ENCODE measurements at places on chromosomes 2 and 18.

- no peak for DNase-seq
Measured at GRCh38 chr2:149625671-149626070, 38.1 kb upstream of the MMADHC start.

GRCh38 chr2:9217838-9218770 is 11.5 kb downstream of the ASAP2 start:
- no peak for DNase-seq

DNA sequence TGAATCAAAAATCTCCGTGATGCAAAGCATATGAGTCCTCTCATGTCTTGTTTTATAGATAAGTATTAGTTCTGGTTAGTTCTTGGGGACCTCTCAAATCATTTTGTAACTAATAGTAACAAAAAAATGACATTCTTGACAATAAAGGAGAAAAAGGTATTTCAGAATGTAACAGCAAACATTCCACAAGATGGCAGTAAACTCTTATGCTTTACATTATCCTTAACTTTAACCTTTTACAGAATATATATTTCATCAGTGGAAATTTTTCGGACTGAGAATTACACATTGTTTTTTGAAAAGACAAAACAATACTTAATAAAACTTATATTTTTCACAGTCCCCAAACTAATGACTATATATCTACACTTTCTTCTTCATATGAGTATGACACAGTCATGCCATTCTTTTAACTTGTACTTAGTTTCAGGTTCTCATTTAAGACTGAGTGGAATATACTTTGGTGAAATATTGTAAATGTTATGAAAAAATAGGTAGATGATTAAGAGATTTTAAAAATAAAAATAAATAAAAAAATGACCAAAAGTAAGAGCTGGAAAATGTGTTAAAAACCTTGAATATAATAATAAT is 142.9 kb upstream of the NXPH2 start:
- no peak for DNase-seq

GRCh38 chr2:169286624-169287231 is 75.6 kb downstream of the LRP2 start:
- DNase-seq: no peak

DNA sequence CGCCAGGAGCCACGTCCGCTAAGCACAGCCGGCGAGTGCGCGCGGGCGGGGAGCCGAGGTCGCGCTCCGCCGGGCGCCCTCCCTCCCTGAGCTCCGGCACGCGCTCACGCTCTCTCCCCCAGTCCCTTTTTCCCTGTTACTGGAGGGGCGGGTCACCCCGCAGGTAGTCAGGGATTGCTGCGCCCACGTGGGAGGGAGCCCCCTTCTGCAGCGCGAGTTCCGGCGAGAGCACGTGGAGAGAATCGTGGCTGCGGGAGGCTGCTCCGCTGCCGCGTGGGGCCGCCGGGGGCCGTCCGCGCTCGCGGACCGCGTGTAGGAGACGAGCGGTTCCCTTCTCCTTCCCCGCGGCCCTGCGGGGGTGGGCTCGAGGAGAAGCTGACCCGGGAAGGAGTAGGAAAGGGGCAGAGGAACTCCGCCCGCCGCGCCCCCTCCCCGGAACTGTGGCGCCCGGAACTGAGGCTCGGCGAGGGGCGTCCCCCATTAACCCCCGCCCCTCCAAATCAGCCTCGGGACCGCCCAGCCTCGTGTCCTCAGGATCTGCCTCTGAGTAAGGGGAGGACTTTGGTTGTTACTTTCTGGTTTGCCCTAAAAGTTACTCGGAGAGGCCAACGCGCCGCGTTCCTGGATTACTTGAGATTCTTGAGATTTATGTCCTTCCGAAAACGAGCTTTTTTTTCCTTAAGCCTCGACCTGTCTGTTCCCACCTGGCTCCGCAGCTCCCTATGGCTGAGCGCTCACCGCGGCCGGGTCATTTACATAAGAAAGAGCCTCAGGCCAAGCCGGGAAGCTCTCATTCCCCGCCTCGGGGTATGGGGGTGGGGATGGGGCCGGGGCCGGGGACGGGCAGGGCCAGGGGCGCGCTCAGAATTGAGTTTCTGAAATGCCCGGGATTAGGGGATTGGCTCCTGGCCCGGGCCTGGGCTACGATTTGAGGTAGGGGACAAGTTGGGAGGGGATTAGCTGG is 1.1 kb downstream of the HK2 start:
- no peak for DNase-seq

DNA sequence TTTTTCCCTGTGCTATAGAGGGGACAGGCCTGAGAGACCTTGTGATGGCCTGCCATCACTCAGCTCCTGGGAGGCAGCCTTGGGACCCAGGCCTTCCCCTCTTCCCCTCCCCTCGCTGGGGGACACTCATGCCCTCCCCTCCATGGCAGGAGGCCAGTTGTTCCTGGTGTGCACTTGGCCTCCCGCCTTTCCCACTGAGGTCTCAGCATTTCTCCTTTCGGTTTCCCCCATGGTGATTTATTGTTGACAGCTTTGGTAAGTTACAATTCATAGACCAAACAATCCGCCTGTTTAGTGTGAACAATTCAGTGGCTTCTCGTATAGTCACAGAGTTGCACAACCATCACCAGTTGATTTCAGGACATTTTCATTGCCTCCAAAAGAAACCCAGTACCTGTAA is 10.2 kb upstream of the CNDP1 start:
- no peak for DNase-seq

DNA sequence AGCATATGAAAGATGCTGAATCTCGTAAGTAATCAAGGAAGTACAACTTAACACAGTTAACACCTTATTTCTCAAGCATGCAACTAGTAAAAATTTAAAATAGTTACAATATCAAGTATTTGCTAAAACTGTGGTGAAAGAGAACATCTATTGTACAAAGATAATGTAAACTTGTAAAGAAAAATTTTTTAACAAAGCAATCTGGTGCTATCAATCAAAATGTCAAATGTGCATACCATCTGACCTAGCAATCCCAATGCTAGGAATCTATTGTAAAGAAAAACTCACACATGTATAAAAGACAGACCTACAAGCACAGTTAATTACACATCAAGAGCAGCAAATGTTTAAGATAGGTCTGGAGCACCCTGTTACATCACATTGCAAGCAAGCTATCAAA is 90.1 kb downstream of the SLC66A3 start:
- no peak for DNase-seq

GRCh38 chr2:102304711-102305611 is 6.4 kb upstream of the IL1RL1 start:
- DNase-seq: no peak

DNA sequence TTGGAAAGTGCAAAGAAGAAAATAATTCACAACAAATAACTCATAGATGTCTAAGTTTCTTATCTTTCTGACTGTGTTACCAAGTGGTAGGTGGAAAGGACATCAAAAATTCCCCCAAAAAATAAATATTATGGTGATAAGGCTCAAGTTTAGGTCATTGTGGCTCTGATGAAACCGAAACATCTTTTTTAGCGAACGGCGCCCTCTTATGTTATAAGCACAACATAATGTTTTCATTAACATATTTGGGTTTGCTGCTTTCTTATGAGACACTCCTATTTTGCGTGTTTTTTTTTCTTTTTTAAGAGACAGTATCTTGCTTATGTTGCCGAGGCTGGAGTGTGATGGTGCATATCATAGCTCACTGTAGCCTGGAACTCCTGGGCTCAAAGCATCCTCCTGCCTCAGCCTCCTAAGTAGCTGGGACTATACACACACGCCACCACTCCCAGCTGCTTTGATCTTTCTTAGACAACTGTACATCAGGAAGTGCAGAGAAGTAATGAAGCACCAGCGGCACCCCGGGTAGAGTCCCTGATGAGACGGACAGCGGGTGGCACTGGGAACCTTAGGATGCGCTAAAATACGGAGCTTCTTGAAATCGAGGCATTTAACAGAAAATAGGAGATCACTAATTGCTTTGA is 38.5 kb upstream of the SLC35G4 start:
- no peak for DNase-seq

GRCh38 chr2:124213977-124214587 is 189.0 kb downstream of the CNTNAP5 start:
- DNase-seq: no peak

DNA sequence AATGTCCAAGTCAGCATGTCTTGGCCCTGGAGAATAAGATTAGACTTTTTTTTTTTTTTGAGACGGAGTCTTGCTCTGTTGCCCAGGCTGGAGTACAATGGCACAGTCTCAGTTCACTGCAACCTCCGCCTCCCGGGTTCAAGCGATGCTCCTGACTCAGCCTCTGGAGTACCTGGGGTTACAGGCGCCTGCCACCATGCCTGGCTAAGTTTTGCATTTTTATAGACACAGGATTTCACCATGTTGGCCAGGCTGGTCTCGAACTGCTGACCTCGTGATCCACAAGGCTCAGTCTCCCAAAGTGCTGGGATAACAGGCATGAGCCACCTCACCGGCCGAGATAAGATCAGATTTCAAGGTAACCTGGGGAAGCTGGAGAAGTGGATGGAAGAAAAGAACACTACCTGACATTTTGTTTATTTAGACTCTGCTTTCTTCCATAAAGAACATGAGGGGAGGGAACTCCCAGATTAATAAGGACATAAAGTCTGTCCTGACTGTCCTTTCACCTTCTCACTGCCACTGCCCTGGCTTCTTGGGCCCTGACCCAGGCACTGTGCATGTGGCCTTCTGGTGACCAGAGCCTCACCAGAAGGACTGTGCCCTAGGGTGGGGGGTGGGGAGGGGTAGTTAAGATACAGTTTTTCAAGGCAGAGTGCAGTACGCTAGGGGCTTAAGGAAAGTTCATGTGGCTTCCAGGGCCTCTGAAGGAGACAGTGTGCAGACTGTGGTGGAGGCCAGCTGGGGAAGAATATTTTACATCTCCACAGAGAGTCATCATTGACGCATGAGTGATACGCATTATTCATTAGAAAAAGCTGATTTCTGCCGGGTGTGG is 4.8 kb upstream of the IMPA2 start:
- DNase-seq: no peak

- no peak for DNase-seq
Measured at GRCh38 chr2:179037807-179038206, 12.1 kb downstream of the CCDC141 start.

Measured in T follicular helper cell (primary cell).